ENCODE measurements at places on chromosomes 5 and 9. TPM values are rescaled to one million over a fixed set of nuclear protein-coding genes. Genes with fewer than 3 reads are reported as not detected.

DNA sequence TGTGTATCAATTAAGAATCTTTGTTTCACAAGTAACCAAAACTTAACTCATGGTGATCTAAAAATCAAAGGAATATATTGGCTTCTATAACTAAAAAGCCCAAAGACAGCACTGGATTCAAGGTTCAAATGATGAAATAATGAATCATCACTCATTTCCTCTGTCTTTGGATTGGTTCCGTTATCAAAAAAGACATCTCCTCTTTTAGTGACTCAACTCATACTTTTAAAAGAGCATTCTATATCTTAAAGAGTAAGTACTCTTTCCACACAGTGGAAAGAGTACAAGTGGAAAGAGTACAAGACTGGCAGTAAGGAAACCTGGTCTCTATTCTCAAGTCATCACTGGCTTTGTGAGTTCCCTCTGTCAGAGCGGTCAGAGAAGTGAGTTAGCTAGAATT, 141.4 kb upstream of the NMUR2 start:
- DNase-seq: peak; percentile 21

- peak; percentile 47 for DNase-seq
These were observed 305.1 kb downstream of the PSAT1 start for GRCh38 chr9:78601957-78602565.

The PCDHB15 gene
- 0.10 TPM for total RNA-seq

DNA sequence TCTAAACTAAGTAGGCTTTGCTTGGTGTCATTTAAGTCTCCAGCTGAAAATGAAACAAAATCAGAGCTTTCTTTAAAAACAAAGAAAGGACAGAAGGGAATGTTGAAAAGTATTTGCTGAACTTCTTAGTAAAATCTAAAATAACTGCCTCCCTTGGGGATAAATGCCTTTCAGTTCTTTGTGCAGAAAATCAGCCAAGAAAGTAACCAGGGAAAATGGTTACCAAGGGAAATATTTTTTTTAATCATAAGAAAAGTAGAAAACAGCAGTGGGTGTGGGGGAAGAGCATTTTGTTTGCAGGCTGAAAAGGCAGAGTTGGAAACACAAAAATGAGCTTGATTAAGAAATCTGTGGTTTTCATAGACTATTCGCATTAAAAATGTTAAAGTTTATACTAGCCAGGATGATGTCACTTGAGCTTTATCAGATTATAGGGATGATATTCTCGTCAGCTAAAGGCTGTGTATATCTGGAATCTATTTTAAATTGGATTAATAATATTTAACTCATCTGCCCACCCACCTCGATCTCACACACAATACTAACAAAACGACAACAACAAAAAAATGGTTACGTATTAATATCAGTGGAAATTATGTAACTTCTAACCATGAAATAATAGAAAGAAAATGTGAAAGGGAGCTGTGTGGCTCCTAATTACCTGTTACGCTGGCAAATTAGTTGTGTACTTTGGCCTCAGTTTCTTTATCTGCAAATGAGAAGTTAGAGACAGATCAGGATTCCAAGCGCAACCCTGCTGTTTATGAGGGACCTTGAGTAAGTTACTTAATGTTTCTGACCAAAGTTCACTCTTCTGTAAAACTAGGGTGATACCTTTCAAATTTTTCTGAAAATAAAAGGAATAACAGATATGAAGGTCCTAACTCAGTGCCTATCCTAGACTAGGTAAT, at the start of gene ECM2:
TSS of gene ECM2 (minus strand) at position 51 of the 911 bp plus-strand sequence. CDS start 13,124 bp downstream, outside the sequence.
- DNase-seq: no peak

Measured in HT1080 (cell line).